ENCODE measurements at places on chromosomes 6 and 20.

DNA sequence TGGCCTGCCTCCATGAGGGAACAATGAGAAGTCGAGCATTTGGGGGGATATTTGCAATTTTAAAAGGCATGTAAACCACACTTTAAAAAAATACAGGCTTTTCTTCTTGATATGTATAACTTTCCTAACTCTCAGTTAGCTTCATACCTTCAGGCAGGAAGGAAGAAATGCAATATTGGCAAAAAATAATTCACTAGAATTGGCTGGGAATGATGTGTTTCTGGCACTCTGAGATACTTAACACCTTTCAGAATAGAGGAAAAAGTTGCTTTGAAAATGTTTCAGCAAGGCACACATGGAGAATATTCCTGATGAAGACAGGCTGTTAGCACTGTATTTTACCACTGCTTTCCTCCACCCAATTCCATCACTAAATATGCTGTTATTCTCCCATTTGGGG is 747.6 kb downstream of the HDGFL1 start:
- ATAC-seq: no peak

DNA sequence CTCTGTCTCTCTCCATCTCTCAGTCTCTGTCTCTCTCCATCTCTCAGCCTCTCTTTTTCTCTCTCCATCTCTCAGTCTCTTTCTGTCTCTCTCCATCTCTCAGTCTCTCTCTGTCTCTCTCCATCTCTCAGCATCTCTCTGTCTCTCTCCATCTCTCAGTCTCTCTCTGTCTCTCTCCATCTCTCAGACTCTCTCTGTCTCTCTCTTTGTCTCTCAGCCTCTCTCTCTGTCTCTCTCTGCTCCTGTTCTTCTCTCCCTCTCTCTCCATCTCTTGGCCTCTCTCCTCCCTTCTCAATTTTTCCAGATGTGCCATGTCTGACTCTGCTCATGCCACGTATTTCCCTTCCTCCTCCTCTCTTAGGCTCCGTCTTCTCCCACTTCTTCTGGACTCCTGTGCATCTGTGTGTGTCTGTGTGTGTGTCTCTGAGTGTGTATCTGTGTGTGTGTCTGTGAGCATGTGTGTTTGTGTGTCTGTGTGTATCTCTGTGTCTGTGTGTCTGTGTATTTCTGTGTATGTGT is 72.7 kb downstream of the SRC start:
- no peak for ATAC-seq

DNA sequence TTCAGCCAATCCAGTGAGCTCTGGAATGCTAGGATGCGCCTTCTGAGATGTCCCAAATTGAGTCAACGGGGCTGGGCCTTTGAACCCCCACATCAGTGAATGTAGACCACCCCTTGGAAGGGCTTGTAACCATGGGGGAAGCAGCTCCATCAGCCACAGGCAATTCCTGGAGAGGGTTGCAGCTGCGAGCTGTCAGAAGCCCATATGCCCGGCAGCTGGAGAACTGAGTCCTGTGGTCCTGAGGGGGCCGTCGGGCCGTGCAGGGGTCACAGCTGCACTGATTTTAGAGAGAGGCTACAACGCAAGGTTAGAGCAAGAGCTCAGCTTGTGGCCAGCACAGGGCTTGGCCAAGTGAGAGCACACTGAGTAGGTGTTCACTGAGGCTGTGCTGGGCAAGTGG is 121.3 kb downstream of the TOX2 start:
- no peak for ATAC-seq

DNA sequence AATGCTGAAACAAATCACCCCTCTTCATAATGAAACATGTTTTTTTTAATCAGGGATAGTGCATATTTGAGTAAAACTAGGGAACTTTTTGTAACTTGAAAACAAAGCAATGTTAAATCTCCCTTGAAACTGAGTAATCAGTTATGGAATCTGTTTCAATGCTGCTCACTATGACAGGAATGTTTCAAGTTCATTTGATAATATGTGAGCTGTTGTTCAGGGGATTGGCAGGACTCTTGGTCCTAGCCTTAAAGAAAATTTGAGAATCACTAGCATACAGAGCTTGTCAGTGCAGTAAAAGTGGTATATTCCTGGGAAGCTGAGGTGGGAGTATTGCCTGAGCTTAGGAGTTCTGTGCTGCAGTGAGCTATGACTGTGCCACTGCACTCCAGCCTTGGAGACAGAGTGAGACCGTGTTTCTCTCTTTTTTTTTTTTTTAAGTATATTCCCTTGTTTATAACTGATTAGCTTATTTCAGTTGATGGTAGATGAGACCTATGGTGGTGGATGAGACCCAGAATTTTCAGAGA is 21.6 kb upstream of the CALHM6 start:
- no peak for ATAC-seq

- ATAC-seq: no peak
Observed at GRCh38 chr6:6331393-6331792, 10.9 kb upstream of the F13A1 start.

DNA sequence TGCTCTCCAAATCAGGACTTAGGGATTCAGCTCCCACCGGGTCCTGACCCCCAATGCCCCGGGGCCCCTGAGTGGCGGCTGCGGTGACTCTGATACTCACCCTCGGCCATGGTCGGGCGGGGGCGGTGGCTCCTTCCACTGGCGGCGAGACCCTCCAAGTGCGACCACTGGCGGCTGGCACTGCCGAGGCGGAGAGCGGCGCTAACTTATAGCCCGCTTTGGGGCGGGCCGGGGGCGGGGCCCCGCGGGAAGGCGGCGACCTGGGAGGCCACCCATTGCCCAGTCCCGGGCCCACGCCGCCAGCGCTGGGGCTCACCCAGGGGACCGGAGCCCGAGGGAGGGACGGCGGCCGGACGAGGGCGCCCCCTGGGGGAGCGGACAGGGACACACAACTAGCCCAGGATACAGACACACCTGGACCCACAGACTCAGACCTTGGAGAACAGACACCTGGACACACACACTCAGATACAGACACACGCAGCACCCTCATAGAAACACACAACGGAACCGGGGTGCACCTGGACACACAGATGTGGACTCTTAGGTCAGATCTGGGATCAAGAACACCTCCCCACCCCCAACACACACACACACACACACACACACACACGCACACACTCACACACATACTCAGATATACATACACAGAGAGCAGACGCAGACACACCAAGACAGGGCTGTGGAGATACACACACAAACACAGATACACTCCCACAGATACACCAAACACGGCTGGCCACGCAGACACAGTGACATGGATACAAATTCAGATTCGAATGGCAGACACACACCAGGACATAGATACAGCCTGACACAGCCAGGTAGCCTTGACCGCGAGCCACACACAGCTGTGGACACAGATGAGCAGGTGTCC is at the start of gene TGM2:
TGM2 (minus strand) TSS at position 182 of the 877 bp plus-strand sequence; CDS start at position 110, 72 bp downstream.
- ATAC-seq: peak; percentile 71

- no peak for ATAC-seq
Observed at GRCh38 chr6:65933390-65933789, 226.4 kb upstream of the EYS start.

- ATAC-seq: no peak
Observed at GRCh38 chr6:34938268-34938667, 49.2 kb downstream of the ANKS1A start.

- no peak for ATAC-seq
Observed at GRCh38 chr6:83155794-83156193, 37.3 kb downstream of the PGM3 start.

GRCh38 chr20:37259031-37259430 is 2.6 kb downstream of the GHRH start:
- ATAC-seq: no peak

DNA sequence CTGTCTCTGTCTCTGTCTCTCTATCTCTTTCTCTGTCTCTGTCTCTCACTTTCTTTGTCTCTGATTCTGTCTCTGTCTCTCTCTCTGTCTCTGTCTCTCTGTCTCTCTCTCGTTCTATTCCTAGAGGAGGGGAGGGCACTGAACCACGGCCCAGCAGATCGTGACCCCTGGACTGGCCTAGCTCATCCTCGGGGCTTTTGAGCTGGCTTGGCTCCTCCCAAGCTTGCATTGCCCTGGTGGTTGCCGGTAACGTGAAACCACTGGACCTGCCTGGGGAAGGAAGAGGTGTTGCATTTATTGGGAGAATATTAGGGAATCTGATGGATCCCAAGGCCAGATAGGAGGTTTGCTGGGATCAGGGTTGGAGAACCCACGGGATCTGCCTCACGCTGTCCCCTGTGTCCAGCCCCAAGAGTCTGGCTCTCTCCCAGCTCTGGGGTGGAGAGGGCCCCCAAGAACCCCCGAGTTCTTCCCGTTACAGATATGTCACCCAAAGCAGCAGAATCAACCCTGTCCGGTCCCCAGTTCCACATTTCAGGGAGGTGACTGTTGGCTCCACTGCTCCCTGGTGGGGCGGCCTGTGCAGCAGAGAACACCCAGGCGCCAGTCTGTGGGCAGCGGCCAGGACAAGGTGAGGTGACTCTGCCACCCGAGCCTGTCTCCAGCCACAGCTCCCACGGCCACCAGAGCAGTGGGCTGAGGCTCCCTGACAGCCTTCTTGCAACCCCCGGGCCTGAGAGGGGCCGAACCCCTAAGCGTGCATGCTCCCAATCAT is 228.3 kb downstream of the TTLL2 start:
- no peak for ATAC-seq

DNA sequence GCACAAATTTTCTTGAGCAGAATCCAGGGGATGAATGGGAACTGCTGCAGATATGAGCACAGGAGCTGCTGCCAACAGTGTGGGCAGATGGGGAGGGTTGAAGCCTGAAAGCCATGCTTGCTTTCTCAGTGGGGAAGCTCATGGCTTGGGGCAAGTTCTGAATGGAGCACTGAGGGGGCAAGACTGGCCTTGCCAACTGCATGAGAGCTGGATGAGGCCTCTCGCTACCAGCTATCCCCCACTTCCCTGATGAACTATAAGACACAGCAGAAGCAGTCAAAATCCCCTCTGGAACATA is 28.3 kb downstream of the TREM1 start:
- no peak for ATAC-seq

DNA sequence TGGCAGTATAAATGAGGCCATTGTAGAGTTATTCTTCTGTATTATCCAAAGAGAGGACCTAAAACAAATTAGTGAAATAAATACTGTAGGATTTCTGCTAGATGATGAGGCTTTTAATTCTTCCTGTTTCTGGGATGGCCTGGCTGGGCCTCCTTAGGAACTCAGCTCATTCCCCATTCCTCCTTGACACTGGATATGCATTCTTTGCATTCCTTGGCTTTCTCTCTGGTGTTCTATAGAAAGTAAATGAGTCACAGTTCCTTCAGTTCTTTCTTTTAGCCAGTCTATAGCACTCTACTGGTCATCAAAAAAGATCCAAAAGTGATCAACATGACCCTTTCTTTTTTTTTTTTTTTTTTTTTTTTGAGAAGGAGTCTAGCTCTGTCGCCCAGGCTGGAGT is 8.6 kb downstream of the OR10C1 start:
- ATAC-seq: no peak
